Mammary epithelial cell (primary cell): ENCODE measurements at places on chromosomes 5 and 9. TPM values are rescaled to one million over a fixed set of nuclear protein-coding genes. Genes with fewer than 3 reads are reported as not detected.
A peak's percentile ranks its signal among the peaks of the same experiment; 100 is the strongest.

CARTPT gene
- not detected for total RNA-seq

IFNA2 gene
- not detected for total RNA-seq

PLAC8L1 gene
- total RNA-seq, result 0.96 TPM in 1 of 2 replicates, not detected in the other

- DNase-seq, result no peak
Observed at GRCh38 chr5:172159016-172159415, 29.0 kb downstream of the STK10 start.

DNA sequence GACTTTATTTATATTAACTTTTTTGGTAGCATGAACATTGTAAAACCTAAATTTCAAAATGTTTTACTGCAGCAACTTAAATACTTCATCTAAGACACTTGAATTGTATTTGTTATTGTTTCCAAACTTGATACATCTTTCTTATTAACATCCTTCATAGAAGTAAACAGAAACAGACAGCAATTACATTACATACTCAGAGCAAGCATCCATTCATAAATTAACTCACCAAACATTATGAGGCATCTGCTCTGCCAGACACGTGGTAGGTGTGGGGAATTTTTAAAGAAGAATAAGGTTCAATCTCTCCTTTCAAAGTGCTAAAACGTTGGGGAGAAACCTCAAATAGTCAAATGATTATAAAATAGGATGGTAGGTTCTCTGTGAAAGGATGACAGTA lies 130.8 kb downstream of the MUSK start:
- no peak for DNase-seq

DNA sequence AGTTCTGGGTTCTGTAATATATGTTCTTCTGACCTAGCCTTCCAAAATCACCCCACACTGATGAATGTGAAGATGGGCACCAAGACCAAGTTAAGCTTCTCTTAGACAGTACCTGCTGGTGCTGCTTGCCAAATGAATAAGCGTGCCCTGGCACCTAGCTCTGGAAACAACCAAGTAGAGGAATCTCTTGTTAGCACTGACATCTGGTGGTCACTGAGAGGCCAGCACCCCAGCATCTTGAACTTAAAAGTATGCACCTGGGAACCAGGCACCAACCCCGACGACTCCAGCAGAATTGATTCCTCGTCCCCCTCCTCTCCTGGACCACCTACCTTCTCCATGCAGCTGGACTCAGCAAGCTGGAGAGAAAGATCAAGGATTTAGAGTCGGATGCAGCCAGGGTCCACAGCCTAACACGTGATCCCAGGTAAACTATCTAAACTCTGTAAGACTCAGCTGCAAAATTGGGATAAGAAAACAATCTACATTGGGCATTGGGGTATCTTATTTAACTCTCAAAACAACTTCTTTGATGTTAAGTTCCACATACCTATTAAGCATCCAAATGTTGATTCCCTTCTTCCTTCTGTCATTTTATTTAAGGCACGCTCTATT lies 89.8 kb downstream of the SLC1A3 start:
- peak; percentile 61 for DNase-seq
